PC-3 (cell line): ENCODE measurements at places on chromosomes 6 and 20. TPM values are rescaled to one million over a fixed set of nuclear protein-coding genes. Genes with fewer than 3 reads are reported as not detected.

The CFAP61 gene
- total RNA-seq, result not detected in 2 replicates

The LY6G5C gene
- 1.6 and 1.8 TPM in 2 replicates for total RNA-seq

The DEFB132 gene
- not detected in 2 replicates for total RNA-seq

DNA sequence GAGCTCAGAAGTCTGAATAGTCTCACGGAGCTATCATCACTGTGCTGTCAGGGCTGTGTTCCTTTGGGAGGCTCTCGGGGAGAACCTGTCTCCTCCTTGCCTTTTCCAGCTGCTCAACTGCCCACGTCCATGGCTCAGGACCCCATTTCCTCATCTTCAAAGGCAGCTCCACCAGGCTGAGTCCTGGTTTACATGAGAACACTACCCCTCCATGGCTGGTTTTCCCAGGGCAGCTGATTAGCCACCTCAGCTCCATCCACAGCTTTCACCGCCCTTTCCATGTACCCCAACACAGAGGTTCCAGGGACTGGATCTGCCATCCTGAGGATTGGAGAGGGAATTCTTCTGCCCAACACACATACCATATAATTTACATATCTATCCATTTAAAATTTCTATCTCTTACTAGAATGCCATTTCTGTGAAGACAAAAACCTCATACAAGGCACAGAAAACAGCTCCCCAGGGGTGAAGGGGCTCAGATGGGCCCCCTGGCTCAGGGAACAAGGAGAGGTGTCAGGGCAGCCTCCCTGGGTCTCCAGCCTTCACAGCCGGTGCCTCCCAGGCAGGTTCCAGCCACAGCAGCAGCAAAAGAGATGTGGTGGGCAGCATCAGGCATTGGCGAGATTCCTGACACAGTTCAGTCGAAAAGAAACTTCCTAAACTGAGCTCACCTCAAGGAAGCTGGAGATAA, 2.2 kb upstream of the RAET1E start:
- no peak for DNase-seq
